ENCODE measurements at places on chromosomes 7 and 10.

GRCh38 chr7:79281426-79281825, 172.0 kb downstream of the MAGI2 start:
- DNase-seq, result no peak

GRCh38 chr10:17415046-17415658, 39.2 kb downstream of the ST8SIA6 start:
- no peak for DNase-seq

GRCh38 chr10:102065561-102066398, 631 bp downstream of the HPS6 start:
- no peak for DNase-seq

DNA sequence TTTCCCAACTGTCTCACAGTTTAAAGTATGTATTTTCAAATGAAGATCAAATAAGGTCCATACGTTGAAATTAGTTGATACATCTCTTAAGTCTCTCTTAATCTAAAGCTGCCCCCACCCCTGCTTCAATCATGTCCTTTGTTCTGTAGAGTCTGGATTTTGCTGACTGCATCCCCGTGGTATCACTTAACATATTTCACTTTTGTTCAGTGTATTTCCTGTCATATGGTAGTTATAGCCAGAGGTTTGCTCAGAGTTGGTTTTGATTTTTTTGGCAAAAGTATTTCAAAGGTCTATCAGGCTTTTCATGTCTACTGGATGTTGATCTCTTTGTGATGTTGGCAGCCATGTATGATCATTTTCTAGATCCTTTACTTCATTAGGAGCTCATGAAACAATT, 54.4 kb upstream of the ARID5B start:
- no peak for DNase-seq

- no peak for DNase-seq
These were observed 851 bp downstream of the AKR1E2 start for GRCh38 chr10:4826792-4827324.

GRCh38 chr7:8442051-8442813, 8.8 kb downstream of the NXPH1 start:
- DNase-seq, result no peak

DNA sequence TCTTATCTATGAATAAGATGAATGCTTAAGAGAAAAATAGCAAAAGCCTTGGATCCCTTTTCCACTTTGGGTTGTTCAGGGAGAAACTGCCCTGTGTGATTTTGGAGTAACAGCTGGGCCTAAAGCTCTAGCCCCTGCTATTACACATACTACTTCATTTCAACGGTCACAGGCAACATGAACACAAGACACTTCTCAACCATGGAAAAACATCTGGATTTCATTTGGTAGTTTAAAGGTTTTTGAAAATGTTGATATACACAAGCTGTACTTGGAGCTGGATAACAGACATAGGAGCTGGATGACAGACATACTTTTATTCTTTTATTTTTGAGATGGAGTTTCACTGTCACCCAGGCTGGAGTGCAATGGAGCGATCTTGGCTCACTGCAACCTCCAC, 2.7 kb upstream of the CHUK start:
- no peak for DNase-seq

GRCh38 chr7:22717760-22718159, 9.2 kb upstream of the IL6 start:
- DNase-seq, result no peak

GRCh38 chr7:41351091-41351490, 351.8 kb downstream of the INHBA start:
- DNase-seq, result no peak

- DNase-seq, result no peak
These were observed 81.3 kb downstream of the AFAP1L2 start for GRCh38 chr10:114323023-114323422.

- no peak for DNase-seq
These were observed 102.1 kb upstream of the AKR1E2 start for GRCh38 chr10:4723860-4724259.

GRCh38 chr10:128161031-128161430, 34.8 kb upstream of the MKI67 start:
- no peak for DNase-seq

GRCh38 chr7:76351372-76351771, 7.4 kb downstream of the YWHAG start:
- DNase-seq, result no peak

DNA sequence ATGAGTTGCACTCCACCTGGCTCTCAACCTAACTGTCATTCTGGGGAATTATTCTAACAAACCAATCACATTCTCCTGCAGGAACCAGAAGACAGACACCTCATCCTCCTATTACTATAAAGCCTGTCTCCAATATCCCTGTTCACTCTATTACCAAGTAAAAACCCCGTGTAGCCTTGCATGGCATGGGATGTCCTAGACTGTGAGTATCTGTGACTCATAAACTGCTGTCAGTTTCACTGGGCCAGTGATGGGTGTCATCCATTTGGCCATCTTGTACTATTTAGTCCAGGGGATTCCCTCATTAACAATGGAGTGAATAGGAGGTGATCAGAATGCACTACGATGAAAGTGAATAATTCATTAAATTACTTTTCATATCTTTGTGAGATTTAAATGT, 608.7 kb downstream of the DNAJB9 start:
- no peak for DNase-seq

- DNase-seq, result no peak
These were observed 243.2 kb downstream of the HTR7 start for GRCh38 chr10:90614631-90615030.
